ENCODE measurements at places on chromosomes 4 and X.

- DNase-seq: no peak
Measured at GRCh38 chr4:54146139-54146538, 46.2 kb downstream of the GSX2 start.

GRCh38 chr4:9952415-9952950 is 68.8 kb downstream of the SLC2A9 start:
- no peak for DNase-seq

DNA sequence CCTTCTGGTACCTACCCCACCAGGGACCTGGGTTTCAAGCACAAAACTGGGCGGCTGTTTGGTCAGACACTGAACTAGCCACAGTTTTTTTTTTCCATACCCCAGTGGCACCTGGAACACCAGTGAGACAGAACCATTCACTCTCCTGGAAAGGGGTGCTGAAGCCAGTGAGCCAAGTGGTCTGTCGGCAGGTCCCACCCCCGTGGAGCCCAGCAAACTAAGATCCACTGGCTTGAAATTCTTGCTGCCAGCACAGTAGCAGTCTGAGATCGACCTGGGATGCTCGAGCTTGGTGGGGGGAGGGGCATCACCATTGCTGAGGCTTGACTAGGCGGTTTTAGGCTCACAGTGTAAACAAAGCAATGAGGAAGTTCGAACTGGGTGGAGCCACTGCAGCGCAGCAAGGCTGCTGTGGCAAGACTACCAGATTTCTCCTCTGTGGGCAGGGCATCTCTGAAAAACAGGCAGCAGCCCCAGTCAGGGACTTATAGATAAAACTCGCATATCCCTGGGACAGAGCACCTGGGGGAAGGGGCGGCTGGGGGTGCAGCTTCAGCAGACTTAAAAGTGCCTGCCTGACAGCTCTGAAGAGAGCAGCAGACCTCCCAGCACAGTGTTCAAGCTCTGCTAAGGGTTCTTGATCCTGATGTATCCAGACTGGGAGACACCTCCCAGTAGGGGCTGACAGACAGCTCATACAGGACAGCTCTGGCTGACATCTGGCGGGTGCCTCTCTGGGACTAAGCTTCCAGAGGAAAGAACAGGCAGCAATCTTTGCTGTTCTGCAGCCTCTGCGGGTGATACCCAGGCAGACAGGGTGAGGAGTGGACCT is 223.0 kb downstream of the COX18 start:
- DNase-seq: no peak

- no peak for DNase-seq
Measured at GRCh38 chr4:174865418-174865985, 36.5 kb upstream of the GLRA3 start.

- no peak for DNase-seq
Measured at GRCh38 chr4:94544811-94545210, 93.1 kb downstream of the PDLIM5 start.

- peak; percentile 78 for DNase-seq
Measured at GRCh38 chr4:139560406-139561104, 4.5 kb upstream of the SETD7 start.

DNA sequence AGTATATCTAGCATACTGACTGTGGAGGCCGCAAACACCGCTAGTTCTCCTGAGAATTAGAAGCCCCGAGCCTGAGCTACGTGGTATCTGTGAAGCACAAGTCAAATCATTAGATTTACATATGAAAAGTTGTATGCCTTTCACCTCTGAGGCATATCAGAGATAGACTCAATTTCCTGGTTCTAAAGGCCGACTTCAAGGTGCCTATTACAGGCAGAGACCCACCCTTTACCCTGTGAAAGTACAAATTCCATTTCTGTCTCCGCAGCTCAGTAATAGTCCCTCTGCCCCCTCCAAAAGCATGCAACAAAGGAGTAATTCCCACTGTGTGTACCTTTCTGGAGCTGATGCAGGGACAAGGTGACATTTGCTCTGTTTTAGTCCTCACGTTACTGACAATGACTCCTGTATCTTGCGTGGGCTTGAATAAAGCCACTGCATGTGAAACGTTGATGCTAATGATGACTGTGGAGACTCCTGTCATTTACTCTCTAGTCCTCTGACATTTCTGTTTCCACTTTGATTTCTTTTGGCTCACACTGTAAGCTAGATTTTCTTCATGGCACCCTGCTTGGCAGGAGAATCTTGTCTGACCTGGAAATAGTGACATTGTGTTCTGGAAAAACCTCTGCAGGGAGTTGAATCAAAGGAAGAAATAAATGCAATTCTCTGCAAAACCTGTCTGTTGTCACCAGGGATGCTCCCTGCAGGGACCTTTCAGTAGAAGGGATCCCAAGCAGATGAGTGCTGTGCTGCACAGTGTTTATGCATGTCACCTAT is 273.2 kb upstream of the EMCN start:
- no peak for DNase-seq
